ENCODE measurements at places on chromosomes 7 and 10.

GRCh38 chr7:1650363-1651030 lies 19.6 kb upstream of the ELFN1 start:
- DNase-seq = no peak

DNA sequence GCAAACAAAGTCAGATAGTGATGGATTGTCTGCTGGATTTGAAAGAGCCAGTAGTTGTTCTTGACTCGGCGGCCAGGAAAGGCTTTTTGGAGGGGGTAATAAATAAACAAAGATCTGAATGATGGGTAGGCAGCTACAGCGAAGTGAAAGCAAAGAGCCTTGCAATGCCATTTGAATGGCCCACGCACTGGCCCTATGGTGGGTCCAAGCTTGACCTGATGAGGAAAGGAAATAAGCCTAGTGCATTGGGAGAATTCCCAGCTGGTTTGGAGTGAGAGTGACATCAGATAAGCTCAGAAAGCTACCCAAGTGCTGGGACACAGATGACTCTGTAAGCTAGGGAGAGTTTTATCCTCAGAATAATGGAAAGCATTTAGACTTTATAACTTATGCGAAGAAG lies 365.2 kb downstream of the PLXDC2 start:
- no peak for DNase-seq

DNA sequence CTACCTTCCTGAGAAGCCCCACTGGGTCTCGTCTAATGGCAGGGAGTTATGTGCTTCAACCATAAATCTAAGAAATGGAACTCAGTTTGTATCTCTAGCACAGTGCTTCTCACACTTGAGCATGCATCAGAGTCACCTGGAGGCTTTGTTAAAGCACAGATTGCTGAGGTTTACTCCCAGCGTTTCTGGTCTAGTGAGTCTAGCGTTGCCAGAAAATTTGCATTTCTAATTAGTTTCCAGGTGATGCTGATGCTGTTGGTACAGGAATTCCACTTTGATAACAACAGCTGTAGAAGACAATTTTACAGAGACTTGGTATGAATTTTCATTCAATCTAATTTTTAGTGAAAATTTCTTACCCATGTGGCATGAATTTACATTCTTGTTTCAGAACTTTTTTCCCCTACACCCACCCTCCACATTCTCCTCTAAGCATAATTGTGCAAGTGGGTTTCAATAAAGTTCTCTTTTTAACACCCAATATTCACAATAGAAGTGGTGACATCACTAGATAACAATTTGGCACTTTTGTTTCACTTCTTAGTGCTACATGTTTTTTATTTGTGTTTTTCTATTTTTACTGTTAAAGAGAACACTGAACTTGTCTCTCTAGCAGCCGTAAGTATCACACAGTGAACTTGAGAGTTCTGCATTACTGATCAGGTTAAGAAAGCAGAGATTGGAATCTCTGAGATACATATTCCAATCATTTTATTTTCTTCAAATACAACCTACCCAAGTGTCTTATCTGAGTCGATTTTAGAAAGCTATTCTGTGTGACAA lies 48.4 kb upstream of the BET1 start:
- DNase-seq = no peak

- DNase-seq = no peak
Observed at GRCh38 chr10:77038407-77038806, 599.2 kb downstream of the KCNMA1 start.

- DNase-seq = no peak
Observed at GRCh38 chr10:69172241-69172982, 7.6 kb upstream of the SUPV3L1 start.

DNA sequence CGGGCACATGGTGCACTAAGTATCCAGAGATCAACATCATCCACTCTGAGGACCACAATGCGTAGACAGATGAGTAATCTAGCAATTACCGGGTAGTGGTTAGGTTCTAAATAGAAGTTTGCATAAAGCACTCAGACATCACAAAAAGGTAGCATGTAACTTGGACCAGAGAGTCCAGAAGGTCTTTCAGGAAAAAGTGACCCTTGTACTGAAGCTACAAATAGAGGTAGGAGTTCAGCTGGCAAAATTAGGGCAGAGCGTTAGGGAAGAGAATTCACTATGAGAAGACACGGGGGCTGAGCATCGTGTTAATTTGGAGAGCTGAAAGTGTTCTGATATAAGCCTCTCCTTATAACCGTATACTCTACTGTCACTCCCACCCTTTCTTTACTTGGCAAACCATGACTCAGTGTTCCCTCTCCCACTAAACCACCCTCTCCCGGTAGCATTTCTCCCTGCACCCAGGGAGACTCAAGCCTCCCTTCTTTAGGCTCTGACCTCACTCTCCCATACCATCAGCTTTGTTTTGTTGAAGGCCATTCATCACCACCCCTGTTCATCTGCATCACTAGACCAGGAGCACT lies 222.2 kb upstream of the FZD1 start:
- no peak for DNase-seq

- peak; percentile 38 for DNase-seq
Observed at GRCh38 chr10:1382711-1383110, 326.5 kb downstream of the WDR37 start.

GRCh38 chr10:103069453-103070331 lies 123.4 kb downstream of the NT5C2 start:
- peak; percentile 78 for DNase-seq

DNA sequence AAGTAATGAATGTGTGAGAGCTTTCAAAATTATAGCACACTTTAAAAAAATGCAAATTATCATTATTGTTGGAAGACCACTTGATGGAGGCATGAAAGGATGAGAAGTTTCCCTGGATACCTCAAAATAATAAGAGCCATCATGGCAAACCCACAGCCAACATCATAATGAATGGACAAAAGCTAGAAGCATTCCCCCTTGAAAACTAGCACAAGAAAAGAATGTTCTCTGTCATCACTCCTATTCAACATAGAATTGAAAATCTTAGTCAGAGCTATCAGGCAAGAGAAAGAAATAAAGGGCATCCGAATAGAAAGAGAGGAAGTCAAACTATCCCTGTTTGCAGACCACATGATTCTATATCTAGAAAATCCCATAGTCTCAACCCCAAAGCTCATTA lies 887.2 kb upstream of the LRRTM3 start:
- DNase-seq = no peak

GRCh38 chr10:70753841-70754621 lies 31.1 kb downstream of the TBATA start:
- DNase-seq = no peak
